ENCODE measurements at places on chromosomes 11 and 22.

DNA sequence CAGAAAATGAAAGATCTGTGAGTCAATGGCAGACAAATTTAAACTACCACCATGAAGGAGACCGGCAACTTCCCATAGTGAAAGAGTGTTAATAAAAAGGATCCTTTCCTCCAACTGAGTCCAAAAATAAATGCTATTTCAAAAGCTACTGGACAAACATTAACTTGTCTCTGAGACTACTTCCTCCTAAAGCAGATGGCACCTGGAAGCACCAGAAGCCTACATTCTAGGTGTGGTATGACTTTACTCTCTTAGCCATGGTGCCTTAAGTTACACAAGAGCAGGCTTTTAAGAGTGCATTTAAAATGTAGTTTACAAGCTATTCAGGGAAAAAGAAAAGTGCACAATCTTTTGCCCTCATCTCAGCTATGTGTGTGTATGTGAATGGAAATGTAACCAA lies 2.5 kb downstream of the ARHGAP32 start:
- DNase-seq: no peak

- no peak for DNase-seq
Observed at GRCh38 chr22:44214187-44214586, 33.5 kb downstream of the PARVG start.

- no peak for DNase-seq
Observed at GRCh38 chr11:3357994-3358676, 20.8 kb downstream of the ZNF195 start.

DNA sequence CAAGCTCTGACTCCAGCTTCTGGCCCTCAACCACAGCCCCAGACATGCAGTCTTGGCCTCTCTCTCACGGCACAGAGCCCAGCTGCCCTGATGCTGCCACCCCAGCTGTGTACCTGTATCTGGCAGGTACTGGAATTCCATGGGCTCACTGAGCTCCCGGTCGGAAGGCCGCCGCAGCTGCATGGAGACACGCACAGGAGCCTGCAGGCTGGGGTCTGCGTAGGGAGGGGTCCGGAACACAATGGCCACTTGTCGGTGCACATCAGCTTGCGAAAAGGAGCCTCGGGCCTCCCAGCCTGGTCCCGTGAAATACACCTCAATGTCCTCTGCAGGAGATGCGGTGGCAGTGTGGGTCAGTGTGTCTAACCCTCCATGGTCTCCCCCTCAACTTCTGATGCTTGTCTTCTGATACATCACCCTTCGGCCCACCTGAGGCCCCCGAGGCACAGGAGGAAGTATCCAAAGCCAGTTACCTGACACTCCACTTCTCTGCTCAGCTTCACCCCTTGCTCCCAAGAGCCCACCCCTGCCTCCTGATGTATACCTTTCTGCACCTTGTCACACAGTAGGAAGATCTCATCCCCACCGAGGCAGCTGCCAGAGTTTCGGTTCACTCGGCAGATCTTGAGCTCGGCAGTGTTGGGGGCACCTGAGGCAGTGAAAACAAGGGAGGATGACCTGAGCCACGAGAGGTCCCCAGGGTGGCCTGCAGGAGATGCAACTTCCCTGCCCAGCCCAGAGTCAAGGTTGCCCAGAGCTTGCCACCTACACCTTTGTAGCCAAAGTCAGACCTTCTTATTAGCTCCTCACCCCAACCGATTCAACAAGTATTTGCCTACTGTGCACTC lies 4.3 kb downstream of the RELA start:
- no peak for DNase-seq

- DNase-seq: no peak
Observed at GRCh38 chr11:7903940-7904339, 27.1 kb downstream of the OR10A6 start.

- no peak for DNase-seq
Observed at GRCh38 chr22:35353318-35353717, 27.6 kb upstream of the HMOX1 start.

DNA sequence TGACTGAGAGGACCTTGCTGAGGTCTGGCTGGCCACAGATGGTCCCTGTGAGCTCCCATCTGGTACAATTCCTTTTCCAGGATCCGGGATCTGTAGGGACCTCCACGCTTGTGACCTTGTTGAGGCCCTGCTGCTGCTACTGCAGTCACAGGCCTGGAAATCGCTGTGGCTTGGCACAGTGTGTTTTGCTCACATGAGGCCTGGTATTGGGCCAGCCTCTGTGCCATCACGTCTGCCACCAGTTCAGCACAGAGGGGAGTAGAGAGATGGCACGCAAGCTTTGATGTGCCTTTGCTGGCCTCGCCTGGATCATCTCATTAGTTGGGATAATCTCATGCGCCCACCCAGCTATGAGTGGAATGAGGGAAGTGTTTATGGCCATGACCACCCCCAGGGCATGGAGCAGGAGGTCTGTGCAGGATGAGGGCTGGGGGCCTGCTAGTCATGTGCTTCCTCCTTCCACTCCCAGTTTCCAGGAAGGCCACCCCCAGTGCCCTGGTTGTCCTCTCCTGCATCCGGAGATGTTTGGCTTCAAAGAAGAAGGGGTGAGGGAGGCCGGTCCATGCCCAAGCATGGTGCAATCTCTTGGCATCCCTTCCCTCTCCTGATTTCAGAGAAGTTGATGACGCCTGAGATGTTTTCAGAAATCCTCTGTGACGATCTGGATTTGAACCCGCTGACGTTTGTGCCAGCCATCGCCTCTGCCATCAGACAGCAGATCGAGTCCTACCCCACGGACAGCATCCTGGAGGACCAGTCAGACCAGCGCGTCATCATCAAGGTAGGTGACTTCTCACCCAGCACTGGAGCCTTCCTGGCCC lies 22.4 kb downstream of the DERL3 start:
- no peak for DNase-seq

DNA sequence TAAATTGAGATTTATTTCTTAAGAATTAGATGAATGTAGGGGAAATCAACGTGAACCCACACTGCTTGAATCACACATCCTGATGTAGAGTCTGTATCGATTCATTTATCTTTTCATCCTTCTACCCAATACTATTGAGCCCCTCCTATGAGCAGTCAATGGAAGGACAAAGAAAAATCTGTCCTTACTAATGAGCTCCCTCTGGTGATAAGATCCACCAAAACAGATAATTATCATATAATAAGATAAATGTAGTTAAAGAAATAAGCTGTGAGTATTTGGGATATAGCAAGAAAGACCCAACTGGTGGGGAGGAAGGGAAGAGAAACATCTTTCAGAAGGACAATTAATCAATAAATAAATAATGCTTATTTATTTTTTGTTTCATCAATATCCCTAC lies 385.1 kb upstream of the CCDC90B start:
- DNase-seq: no peak

GRCh38 chr11:84628871-84629620 lies 998.1 kb downstream of the DLG2 start:
- DNase-seq: no peak

DNA sequence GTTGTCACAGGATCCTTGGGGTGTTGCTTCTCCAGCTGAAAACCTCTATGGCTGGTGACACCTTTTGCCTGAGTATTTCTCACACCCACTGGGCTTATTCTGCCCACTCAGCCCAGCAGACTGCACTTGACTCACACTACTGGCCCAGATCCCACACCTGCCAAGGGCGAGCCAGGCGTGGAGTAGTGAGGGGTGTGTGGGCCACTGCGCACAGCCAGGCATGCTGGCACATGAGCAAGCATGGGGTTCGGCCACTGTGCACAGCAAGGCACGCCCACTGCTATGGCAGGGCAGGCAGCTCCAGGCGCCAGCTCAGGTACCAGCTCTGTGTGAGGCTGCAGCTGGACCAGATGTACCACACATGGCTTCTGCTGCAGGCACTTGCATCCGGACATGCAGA lies 116.5 kb upstream of the MTNR1B start:
- no peak for DNase-seq

DNA sequence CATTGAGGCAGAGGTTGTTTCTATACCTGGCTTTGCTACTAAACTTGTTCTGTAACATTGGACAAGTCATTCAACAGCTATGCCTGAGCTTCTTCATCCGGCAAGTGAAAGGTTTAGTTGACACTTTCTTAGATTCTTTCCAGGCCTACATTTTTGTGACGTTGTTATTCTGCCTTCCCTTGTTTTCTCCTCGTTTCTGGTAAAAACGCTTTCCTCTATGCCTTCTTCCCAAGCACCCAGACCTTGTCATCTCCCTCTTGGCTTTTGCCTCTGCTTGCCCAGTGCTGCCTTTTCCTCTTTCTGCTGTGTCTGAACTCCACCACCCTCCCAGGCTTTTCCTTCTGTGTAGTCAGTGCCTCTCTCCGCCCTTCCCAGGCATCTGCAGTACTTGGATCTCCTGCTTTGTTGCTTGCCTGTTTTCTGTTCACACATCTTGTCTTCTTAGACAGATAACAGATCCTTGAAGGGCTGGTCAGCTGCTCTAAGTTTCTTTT lies 1.4 kb upstream of the AMOTL1 start:
- no peak for DNase-seq

DNA sequence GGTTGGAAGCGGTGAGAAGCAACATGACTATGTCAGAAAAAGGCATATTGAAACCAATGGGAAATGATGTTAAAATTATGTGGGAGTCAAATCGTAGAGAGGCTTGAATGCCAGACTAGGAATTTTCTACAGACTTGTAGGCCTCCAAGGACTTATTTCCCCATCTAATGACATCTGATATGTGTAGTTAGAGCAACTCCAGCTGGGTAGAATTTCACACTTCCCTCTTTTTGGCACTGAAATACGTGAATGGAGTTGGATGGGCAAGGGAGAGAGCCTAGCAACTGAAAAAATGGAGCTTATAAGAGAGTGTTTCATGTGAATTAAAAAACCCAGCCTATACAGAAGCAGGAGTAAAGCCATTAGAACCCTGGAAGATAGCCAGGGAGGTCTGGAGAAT lies 304.2 kb downstream of the INSC start:
- no peak for DNase-seq

GRCh38 chr11:135069063-135069462 lies 657.0 kb upstream of the B3GAT1 start:
- no peak for DNase-seq

All from stimulated activated CD4-positive, alpha-beta T cell treated with anti-CD3 and anti-CD28 coated beads, Interleukin-15, amount 100 ng/mL, for 1 hour (primary cell).